ENCODE measurements at places on chromosomes 5 and 9. TPM values are rescaled to one million over a fixed set of nuclear protein-coding genes. Genes with fewer than 3 reads are reported as not detected.

- DNase-seq: no peak
Observed at GRCh38 chr9:68492806-68493205, 47.9 kb downstream of the TMEM252 start.

- no peak for DNase-seq
Observed at GRCh38 chr9:91664663-91665062, 241.0 kb upstream of the NFIL3 start.

DNA sequence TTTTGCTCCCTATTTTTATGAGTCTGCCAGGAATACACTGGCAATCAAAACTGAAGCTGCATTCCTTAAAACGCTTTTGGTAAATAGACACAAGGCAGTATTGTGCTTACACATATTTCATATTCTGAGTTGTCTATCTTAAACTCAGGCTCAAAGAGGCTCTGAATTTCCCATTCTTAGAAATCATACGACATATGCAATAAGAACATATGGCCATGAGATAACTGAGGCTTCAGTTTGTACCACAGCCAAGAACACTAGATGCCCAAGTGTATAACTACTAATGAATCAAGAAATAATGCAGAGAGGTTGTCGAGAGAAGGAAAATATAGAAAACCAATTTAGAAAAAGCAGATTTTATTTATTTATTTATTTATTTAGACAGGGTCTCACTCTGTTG is 357.4 kb downstream of the NDUFS4 start:
- no peak for DNase-seq

CBY3 gene
- total RNA-seq: 0.26 TPM

SLC2A6 gene
- total RNA-seq: 36.0 TPM

GRCh38 chr5:419970-420369 is 23.0 kb upstream of the EXOC3 start:
- DNase-seq: no peak

All from pulmonary artery endothelial cell (primary cell).